ENCODE measurements at places on chromosomes 6 and 20.
A peak's percentile ranks its signal among the peaks of the same experiment; 100 is the strongest.

DNA sequence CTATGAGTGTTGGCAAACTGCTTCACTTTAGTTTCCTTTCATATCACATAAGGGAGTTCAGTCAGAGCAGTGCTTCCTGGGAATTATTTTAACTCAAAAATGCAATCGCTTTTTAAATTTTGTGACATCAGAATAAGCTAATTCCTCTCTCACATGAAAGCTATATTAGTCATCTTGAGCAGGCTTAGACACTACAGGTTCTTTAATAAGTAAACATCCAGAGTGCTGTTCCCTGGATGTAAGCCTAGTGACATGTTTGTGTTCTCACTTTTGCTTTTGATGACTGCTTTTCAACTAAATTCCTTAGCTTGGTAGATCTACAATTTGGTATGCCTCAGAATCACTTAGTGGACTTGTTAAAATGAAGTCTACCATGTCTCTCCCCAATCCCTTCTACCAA lies 252.7 kb upstream of the POU3F2 start:
- DNase-seq = no peak

DNA sequence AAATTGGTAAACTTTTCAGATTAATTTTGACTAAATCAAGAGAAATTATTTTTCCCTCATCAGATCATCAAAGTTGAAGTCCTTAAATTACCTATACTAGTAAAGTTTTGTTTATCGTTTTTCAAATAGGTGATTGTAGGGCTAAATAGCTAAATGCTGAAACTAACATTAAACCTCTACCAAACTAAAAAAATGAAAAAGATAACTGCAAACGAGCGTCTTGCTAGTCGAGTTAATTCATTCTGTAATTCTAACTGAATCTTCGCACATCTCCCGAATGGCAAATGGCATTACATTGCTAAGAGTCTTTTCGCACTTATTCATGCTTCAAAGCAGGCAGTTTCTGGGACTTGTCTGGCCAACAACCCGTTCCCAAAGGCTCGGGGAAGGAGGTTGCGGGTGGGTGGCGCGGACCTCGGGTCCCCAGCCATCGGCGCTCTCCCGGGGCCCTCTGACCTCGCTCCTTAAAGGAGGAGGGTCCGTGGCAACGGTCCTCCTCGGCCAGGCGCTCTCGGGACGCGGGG lies 43.8 kb downstream of the POPDC3 start:
- DNase-seq = peak; percentile 8

GRCh38 chr6:126064257-126064747 lies 78.0 kb downstream of the TRMT11 start:
- no peak for DNase-seq

GRCh38 chr6:21188505-21189223 lies 404.9 kb upstream of the SOX4 start:
- DNase-seq = no peak

- no peak for DNase-seq
Observed at GRCh38 chr6:110412360-110412759, 3.0 kb downstream of the DDO start.

- no peak for DNase-seq
Observed at GRCh38 chr6:135985471-135985870, 134.0 kb downstream of the PDE7B start.

DNA sequence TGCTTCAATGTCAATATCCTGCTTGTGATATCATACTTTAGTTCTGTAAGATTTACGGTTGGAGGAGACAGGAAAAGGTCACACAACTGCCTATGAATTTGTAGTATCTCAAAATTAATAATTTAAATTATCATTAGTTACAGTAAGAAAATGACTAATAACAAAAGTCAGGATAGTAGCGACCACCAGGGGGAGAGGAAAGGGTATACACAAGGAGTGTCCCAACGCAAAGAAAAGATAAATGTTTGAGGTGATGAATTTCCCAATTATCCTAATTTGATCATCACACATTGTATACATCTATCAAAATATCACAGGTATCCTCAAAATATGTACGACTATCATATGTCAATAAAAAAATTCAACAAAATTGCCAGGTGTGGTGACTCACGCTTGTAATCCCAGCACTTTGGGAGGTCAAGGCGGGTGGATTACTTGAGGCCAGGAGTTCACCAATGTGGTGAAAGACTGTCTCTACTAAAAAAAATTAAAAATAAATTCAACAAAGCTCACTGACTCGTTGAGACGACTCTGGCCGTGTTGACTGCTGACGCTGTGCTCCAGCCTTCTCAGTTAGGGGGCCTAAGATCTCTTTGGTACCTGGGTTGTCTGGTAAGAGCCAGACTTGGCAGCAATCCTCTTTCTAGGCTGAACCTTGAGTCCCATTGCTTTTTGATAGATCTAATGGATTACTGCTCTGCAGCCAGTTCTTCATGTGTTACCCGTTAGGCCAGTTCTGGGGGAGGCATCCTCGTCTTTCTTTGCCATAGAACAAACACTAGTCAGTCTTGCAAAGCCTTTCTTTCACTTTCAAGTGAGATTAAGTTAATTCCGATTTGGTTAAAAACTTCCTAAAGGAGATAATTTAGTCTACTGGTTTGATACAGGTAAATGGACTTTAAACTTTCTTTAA lies 9.0 kb upstream of the OVOL2 start:
- peak; percentile 26 for DNase-seq

- peak; percentile 73 for DNase-seq
Observed at GRCh38 chr6:129701721-129702455, 8.1 kb downstream of the ARHGAP18 start.

DNA sequence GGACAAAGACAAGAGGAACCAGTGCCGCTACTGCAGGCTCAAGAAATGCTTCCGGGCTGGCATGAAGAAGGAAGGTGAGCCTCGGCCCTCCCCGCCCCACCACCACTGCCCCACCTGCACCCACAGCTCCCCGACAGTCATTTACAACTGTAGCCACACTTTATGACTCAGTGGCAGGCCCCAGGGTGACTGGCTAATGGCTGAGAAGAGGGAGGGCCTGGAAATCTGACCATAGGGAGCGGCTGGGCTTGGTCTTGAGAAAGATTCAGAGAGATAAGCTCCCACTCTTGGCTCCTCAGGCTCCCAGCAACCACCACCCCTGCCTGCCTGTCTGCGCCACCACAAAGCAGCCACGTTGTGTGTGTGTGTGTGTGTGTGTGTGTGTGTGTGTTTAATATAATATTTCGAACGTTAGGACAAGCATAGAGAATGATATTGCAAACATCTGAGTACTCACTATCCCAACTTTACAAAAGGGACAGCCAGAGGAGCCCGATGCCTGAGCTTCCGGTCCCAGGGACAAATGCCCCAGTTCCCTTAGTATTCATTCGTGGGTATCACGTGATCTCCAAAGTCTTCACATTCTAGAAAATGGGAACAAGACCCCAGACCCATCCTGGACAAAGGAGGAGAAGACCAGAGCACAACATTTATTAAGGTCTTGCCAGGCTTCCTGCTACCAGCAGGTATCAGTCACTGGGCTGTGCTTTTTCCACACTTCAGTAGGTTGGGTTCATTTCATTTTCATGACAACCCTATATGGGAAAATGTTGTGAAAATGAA lies 52.1 kb downstream of the HNF4A start:
- DNase-seq = peak; percentile 88
